ENCODE measurements at places on chromosomes 5 and 9. TPM values are rescaled to one million over a fixed set of nuclear protein-coding genes. Genes with fewer than 3 reads are reported as not detected.

FOXD4L3 gene
- total RNA-seq, result not detected

CD274 gene
- 2.9 TPM for total RNA-seq

ROR2 gene
- 16.5 TPM for total RNA-seq

ANKRD31 gene
- total RNA-seq, result under 0.01 TPM

OTP gene
- not detected for total RNA-seq

NKD2 gene
- total RNA-seq, result 0.30 TPM

ROPN1L gene
- 0.45 TPM for total RNA-seq

OLFM1 gene
- 0.17 TPM for total RNA-seq

CDH6 gene
- 0.30 TPM for total RNA-seq
